ENCODE measurements at places on chromosomes 16 and 17.

GRCh38 chr16:23080329-23080728 lies 68.9 kb downstream of the USP31 start:
- no peak for DNase-seq

- peak; percentile 85 for DNase-seq
Measured at GRCh38 chr17:48148854-48149786, 41.6 kb downstream of the SNX11 start.

- no peak for DNase-seq
Measured at GRCh38 chr16:48252013-48252412, 4.7 kb upstream of the ABCC11 start.

DNA sequence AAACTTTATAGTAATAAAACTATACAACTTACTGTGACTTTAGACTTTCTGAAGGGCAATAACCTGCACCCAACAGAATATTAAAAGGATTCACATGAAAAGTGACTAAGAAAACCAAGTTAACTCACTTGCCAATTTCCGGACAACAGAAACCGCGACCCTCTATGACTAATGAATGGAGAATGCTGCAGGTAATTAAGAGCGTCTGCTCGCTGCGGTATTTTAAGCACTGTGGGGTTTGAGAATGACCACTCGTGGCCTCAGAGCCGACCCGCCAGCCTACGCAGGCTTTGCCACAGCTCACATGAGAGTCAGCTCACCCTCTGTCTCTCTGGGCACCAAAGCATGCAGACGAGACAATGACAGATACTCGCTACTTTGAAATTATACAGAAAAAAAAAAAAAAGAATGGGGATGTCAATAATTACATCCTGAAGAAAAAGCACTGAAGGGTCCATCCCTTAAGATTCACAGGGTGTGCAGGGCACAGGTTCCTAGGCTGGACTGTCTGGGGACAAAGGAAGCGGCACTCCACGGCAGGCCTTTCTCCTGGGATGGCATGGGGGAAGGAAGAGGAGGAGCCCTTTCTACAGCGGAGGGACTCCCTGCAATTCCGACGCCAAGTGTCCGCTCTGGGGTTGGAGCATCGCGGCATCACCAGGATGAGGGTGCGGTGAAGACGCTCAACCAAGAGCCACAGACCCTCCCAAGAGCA lies 35.0 kb downstream of the ZCCHC14 start:
- peak; percentile 85 for DNase-seq

- no peak for DNase-seq
Measured at GRCh38 chr16:12028288-12028619, 51.7 kb downstream of the SNX29 start.

- no peak for DNase-seq
Measured at GRCh38 chr17:47280072-47280811, 26.6 kb downstream of the ITGB3 start.

DNA sequence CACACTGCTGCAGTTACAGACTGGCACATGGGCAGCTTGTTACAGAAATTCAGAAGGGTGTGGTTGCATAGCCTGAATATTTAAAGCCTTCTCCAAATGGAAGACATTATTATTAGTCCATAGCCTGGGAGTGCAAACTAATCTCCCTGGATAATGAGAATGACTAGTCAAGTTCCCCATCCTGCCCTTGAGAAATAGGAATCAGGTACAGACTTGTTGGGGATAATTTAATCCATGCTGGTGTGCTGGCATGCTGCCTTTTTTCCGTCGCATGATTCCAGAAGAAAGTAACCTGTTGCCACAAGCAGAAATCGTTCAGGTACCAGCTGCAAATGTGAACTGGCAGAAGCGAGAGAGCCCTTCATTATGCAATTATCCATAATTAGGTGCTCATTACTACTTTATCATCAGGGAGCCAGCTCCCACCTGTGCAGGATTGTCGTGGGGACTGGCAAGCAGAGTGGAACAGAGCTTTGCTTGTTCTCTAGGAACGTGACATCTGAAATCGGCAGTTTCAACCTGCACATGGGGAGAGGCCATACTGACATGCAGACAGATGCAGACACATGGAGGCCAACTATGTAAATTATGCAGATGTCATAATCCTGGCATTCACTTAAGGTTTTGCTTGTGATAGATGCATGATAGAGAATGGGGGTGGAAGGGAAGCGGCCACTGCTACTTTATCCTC lies 419.4 kb downstream of the PMP22 start:
- DNase-seq, result no peak

DNA sequence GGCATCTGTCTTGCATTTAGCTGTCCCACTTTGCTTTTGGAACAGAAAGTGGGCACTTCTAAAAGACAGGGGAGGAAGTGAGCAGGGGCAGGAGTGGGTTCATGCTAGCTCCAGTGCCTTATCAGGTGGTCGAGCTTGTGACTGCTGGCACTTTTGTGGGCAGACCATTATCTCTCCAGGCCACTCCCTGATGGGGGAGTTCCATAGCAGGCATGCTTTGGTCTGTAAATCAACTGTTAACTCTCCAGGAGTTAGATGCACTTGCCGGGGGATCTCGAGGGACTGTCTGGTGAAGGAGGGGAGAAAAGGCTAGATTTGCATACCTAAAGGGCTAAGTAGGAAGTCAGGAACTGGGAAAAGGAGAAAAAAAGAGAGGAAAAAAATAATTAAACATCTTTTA lies 9.3 kb upstream of the CARD14 start:
- no peak for DNase-seq

DNA sequence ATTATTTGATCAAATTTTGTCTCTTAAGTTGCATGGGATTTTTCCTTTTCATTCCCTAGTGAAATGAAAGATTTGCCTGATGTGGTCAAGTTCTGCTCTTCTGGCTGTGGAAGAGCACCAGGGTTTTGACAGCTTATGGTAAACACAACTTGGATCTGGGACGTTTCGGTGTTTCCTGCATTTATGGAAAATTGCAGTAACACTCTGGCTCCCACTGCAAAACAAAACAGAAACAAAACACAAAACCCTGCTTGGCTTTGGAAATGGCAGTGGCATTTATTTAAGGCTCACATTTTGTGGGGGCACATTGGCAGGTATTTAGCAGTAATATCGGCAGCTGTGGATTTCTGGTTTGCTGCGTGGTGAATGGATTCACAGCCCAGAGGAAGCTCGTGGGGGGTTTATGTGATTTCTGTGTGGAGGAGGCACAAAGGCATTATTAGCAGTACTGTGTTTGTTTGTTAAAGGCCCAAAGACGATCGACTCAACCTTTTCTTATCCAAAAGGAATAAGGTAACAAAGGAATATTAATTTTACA lies 377.8 kb downstream of the SNX29 start:
- DNase-seq, result no peak

DNA sequence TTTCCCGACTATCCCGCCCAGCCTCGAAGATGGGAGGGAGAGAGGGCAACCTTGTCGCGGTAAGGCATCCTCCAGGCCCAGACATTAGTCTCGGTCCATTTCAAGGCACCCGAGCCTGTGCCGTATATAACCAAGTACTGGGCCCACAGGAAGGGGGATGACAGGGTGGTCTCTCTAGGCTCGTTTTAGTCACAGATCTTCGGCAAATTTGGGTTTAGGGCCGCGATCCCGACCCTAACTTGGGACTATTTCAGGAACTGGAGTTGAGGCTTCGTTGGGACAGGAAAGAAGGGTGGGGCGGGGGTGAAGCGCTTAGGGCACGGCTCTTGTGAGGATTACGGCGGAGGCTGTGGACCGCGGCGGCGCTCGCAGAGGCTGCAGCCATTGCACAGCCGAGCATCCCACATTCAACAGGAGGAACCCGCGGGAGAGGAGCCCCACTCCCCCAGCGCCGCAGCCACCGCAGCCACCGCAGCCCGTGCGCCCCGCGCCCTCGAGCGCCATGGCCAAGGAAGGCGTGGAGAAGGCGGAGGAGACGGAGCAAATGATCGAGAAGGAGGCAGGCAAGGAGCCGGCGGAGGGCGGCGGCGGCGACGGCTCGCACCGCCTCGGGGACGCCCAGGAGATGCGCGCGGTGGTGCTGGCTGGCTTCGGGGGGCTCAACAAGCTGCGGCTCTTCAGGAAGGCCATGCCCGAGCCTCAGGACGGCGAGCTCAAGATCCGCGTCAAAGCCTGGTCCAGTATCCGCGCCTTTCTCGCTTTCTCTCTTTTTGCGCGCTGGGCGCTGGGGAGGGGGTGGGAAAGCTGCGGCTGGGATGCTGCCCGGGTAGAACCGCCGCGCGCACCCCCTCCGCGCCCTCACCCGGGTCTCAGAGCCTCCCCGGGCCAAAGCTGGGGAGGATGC lies at the start of gene VAT1L:
Gene VAT1L, plus strand, starts transcription at position 384 of the 904 bp plus-strand sequence. Its CDS starts 119 bp downstream, at position 503.
- DNase-seq, result peak; percentile 71

DNA sequence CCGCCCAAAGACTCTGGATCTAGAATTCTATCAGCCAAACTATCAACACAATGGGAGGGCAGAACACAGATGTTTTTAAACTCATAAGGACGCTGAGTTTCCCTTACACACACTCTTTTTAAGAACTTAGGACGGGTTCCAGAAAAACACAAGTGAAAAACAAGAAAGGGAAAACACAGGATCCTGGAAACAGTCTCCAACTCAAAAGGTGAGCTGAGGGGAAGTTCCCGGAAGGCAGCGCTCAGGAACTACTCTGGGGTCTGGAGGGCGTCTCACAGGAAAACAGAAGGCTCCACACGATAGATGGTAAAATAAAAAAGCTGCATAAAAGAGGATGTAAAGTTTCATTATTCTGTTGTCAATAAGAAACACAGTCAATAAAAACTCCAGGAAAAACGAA lies 80.2 kb upstream of the DOC2B start:
- DNase-seq, result no peak

- DNase-seq, result peak; percentile 88
Measured at GRCh38 chr16:72992142-72992601, 55.8 kb downstream of the ZFHX3 start.

GRCh38 chr17:57899822-57900221 lies 50.0 kb upstream of the MRPS23 start:
- no peak for DNase-seq

- peak; percentile 60 for DNase-seq
Measured at GRCh38 chr17:9839433-9839832, 13.7 kb downstream of the GLP2R start.

GRCh38 chr16:80816356-80816755 lies 12.0 kb upstream of the CDYL2 start:
- DNase-seq, result no peak

DNA sequence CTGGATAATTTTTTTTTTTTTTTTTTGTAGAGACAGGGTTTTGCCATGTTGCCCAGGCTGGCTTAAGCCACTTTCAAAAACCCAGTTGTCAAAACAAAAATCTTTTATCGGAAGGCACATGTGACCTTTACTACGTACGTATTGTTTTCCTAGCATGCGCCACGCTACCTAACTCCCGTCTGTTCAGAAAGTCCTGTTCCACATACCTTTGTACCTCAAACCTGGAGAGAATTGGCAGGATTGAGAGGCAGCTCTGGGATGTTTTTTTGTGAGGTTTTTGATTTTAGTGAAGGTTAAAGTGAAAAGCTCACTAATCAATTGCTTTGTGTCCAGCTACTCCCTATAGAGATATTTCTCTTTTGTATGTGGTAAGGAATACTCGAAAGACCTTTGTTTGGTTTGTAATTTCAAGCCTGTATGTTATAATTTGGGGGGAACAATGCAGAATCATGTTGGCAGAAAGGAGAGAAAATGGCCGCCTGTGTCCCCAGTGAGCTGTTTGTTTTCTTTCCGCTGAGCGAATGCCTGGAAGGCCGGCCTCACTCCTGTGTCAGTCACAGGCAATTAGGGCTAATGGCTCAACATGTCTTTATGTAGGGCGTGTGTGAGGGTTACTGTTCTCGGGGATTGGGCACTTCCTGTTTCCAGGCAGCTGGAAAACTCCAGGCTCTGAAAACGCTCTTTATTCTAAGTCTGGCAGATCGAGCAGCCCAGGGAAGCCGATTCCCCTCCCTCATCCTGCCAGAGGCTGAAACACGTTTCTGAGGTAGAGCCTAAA lies 60.8 kb upstream of the CLEC18A start:
- peak; percentile 92 for DNase-seq

DNA sequence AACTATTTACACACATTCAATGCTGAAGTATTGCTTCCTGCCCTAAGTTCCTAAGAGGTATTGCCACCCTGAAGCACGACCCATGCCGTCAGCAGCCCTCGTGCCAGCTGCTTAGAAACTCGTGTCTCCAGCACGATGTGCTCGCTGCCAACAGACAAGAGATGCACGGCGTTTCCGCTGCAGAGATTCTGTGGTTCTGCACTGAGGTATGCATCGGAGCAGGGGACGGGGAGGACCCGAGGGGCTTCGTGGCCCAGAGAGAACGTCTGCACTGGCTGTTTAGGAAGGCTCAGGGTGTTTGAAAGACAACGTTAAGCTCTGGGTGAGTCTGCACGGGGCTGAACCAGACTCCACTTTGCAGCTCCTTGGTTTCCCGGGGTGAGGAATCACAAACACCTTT lies 82.7 kb upstream of the CREBBP start:
- DNase-seq, result peak; percentile 22

- DNase-seq, result no peak
Measured at GRCh38 chr17:79473876-79474440, 136.9 kb downstream of the RBFOX3 start.

DNA sequence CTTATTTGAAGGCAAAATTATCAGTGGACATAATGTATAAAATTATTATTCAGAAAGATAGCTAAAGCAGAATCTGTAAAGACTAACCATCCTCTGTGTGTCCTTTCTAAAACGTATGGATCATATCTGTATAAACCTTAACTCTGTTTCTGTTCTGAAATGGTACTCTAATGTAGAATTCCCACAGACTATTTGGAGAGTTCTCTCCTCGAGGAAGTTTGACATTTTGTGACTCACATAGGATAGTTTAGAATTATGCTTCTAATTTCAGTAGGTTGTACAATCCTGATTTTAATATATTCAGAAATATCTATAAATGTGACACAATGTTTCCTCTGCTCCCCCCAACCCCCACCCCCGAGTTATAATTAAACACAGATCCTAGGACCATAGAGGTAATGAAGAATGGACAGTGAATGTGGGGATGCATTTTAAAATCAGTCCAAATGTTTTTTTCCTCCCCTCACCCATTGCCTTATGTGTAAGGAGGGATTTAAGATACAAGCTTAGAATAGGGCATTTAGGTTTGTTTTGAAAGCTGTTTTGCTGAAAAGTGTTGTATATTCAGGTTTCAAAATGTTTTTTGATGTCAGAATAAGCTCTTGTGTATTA lies 66.8 kb downstream of the BCAS3 start:
- DNase-seq, result no peak

DNA sequence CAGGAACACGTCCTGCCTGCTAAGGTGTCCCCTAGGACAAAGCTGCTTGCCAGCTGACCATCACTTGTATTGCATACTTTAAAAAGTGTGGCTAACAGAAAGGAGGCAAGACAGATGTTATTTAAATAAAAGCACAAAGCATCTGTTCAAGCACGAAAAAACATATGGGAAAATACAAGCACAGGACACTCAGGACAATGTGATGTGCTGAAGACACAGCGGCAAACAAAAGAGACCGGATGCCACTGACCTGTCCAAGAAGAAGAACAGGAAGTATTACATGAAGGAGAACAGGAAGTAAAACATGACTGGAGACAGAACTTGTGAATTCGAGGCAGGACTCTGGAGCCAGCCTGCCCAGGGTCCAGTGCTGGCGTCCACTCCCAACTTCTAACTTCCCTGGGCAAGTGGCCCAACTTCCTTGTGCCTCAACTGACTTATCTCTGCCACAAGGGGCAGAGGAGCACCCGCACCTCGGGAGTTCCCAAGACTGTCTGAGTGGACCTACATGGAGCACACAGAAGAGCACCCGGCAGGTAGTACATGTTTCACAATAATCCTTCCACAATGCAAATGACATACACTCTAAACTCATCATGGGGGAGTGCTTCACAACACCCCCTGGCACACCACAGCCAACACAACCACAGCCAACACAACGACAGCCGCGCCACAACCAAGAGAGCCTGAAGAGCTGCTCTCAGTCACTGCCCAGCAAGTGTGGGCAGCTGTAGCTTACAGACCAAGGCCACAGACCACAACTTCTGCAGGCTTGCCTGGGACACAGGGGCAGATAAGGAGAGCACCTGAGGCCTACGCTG lies 36.6 kb downstream of the ANKRD11 start:
- peak; percentile 51 for DNase-seq

- no peak for DNase-seq
Measured at GRCh38 chr17:69045646-69046045, 15.1 kb downstream of the ABCA9 start.

Measured in mesendoderm (in vitro differentiated cells).